GM06990 (cell line): ENCODE measurements at places on chromosomes 4 and X.

DNA sequence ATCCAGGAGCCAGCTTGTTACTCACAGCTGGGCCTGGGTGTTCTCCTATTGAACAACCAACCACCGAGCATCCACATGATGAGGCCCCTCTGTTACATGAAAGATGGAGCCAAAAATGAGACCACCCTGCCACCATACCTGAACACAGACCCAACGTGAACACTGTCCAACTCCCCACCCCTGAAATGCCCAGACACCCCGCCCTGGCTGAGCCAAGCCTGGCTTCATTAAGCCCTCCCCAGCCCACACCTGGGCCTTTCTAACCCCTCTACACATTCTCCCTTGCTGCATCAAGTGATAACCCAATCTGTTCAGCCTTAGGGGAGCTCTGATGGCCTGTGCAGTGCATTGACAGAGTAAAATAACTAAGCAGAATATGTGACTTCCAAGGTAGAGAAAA, 80.7 kb downstream of the EVC start:
- DNase-seq = no peak

GRCh38 chr4:129362691-129363274, 266.8 kb downstream of the C4orf33 start:
- DNase-seq = no peak

DNA sequence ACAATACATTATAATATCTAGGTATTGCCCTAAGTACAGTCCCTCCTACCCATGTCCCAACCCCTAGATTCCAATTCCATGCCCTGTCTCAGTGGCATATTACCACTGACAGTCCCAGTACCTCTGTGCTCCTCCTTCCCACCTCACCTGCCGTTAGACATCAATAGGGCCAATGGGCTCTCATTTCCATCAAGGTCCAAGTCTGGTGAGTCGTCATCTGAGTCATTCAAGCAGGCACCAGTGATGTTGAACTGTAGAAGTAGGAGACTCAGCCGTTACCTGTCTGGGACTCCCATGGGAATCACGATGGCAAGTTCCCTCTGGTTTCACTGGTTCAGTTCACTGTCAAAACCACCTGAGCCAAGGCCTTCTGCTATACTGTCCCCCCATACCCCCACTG, 51.7 kb downstream of the PHF8 start:
- DNase-seq = no peak

DNA sequence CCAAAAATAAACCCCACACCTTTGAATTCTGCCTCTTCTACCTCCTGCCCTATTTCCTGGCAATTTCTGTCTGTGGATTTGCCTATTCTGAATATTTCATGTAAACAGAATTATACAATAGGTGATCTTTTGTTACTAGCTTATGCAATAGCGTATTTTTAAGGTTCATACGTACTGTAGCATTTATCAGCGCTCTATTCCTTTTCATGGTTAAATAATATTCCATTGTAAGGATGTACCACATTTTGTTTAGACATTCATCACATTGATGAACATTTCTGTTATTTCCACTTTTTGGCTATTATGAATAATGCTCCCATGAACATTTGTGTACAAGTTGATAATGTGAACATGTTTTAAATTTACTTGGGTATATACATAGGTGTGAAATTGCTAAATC, 780.4 kb upstream of the MAGEB2 start:
- DNase-seq = no peak

- DNase-seq = no peak
Measured at GRCh38 chr4:102319594-102319993, 25.7 kb downstream of the SLC39A8 start.

GRCh38 chr4:83606898-83607297, 71.0 kb downstream of the GPAT3 start:
- DNase-seq = no peak

DNA sequence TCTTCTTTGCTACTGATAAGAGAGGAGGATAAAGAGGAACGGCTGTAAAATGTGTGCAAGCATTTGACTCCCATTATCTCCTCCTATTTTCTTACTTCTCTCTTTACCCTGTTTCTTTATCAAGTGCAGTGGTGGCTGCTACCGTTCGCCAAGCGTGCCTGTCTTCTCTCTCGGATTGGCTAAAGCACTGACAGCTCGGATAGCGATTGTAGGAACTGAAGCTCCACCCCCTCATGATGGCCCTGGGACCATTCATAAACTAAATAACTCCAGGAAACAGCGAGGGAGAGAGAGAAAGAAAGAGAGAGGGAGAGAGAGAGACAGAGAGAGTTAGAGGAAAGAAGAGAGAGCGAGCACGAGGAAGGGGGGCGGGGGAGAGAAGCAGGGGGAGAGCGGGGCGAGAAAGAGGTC, 305 bp upstream of the MAB21L2 start:
- no peak for DNase-seq

- no peak for DNase-seq
Measured at GRCh38 chr4:181676546-181676945, 566.7 kb upstream of the TENM3 start.

DNA sequence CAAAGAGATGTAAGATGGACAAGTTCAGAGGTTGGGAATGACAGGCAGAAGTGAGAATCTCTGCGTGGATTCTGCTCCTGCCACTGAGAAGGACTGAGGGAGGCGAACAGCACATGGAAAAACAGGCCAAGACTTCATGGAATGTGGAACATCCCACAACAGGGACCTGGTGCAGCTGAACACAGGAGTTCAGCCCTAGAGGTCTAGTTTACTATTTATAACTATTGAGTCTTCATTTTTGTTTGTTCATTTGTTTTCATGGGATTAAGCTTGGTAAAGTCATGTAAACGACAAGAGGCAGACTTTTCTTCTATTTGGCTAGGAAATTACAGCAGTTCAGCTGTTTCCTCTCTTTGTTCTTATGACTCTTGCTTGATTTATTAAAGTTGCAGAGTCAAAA, 234.5 kb downstream of the MAML3 start:
- DNase-seq = no peak

- no peak for DNase-seq
Measured at GRCh38 chrX:41473936-41474725, 27.0 kb downstream of the NYX start.

- no peak for DNase-seq
Measured at GRCh38 chrX:121479406-121479805, 432.0 kb downstream of the GLUD2 start.

GRCh38 chr4:88991746-88992145, 65.2 kb downstream of the FAM13A start:
- no peak for DNase-seq

DNA sequence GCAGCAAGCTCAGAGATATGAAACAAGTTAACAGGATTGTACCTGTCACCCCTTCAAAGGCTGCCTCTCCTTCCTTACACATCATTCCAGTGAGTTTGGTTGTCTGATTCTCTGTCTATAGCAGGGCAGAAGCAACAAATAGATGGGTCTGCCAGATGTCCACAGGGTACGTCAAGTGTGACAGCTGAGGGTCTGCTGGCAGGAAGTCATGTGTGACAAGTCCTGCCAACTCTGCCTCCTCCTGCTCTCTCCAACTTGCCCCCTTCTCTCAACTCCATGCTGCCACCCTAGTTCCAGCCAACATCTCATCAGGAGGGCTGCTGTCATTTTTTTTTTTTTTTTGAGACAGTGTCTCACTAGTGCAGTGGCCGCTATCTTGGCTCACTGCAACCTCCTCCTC, 109.2 kb downstream of the NSUN7 start:
- DNase-seq = no peak
